ENCODE measurements at places on chromosomes 11 and 22. TPM values are rescaled to one million over a fixed set of nuclear protein-coding genes. Genes with fewer than 3 reads are reported as not detected.

The SYT7 gene
- 3.8 TPM for total RNA-seq

The LRP4 gene
- 6.6 TPM for total RNA-seq

The MMP13 gene
- not detected for total RNA-seq

The LDLRAD3 gene
- 7.7 TPM for total RNA-seq

The SSH3 gene
- total RNA-seq, result 37.7 TPM

- no peaks in the 10 kb centered on the region for H3K36me3 ChIP-seq
- H3K27me3 ChIP-seq, result peaks cover 52% of the 10 kb centered on the region
- DNase-seq, result no peak
- no peak overlapping the region for H3K27ac ChIP-seq
Observed at GRCh38 chr22:36687516-36687915, 16.0 kb downstream of the CACNG2 start.

- no peak overlapping the region for H3K27ac ChIP-seq
- no peaks in the 10 kb centered on the region for H3K36me3 ChIP-seq
- no peak for DNase-seq
- no peak overlapping the region for H3K4me3 ChIP-seq
- H3K27me3 ChIP-seq, result peaks cover 3% of the 10 kb centered on the region
Observed at GRCh38 chr11:132184079-132184478, 813.7 kb downstream of the NTM start.

- no peaks in the 10 kb centered on the region for H3K36me3 ChIP-seq
- no peak for DNase-seq
- peak overlapping the region; percentile 44 for H3K4me3 ChIP-seq
Observed at GRCh38 chr11:24496386-24496735, 492 bp upstream of the LUZP2 start.

DNA sequence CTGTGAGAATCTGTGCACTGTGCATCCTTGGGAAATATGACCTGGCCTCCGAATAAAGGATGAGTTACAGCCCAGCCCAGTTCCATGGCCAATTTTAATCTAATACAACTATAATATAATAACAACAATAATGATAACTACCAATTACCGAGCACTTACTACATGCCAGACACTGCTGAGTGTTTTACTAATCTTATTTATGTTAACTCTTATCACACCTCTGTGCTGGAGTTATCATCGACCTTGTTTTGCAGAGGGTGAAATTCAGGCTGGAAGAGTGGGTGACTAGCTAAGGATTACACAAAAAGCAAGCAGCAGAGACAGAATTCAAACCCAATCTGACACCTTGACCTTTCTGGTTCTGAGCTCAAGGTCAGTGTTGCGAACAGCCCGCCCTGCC is 83.9 kb downstream of the GALNT18 start:
- no peaks in the 10 kb centered on the region for H3K27me3 ChIP-seq
- peaks cover 48% of the 10 kb centered on the region for H3K4me1 ChIP-seq
- no peaks in the 10 kb centered on the region for H3K36me3 ChIP-seq
- no peak overlapping the region for H3K4me3 ChIP-seq
- no peak for DNase-seq

GRCh38 chr11:66477263-66478201 is 2.7 kb upstream of the DPP3 start:
- H3K27me3 ChIP-seq, result no peaks in the 10 kb centered on the region
- H3K4me3 ChIP-seq, result no peak overlapping the region
- H3K4me1 ChIP-seq, result peaks cover 17% of the 10 kb centered on the region
- DNase-seq, result no peak
- H3K36me3 ChIP-seq, result peaks cover 42% of the 10 kb centered on the region

- DNase-seq, result no peak
- H3K36me3 ChIP-seq, result no peaks in the 10 kb centered on the region
- no peak overlapping the region for H3K4me3 ChIP-seq
- no peaks in the 10 kb centered on the region for H3K4me1 ChIP-seq
Observed at GRCh38 chr22:33083212-33083611, 25.0 kb upstream of the SYN3 start.

- no peaks in the 10 kb centered on the region for H3K27me3 ChIP-seq
- H3K4me1 ChIP-seq, result peaks cover 27% of the 10 kb centered on the region
- no peak overlapping the region for H3K4me3 ChIP-seq
- no peak overlapping the region for H3K27ac ChIP-seq
- peaks cover 51% of the 10 kb centered on the region for H3K36me3 ChIP-seq
- no peak for DNase-seq
Observed at GRCh38 chr22:25359601-25360261, 140.3 kb downstream of the CRYBB2 start.

DNA sequence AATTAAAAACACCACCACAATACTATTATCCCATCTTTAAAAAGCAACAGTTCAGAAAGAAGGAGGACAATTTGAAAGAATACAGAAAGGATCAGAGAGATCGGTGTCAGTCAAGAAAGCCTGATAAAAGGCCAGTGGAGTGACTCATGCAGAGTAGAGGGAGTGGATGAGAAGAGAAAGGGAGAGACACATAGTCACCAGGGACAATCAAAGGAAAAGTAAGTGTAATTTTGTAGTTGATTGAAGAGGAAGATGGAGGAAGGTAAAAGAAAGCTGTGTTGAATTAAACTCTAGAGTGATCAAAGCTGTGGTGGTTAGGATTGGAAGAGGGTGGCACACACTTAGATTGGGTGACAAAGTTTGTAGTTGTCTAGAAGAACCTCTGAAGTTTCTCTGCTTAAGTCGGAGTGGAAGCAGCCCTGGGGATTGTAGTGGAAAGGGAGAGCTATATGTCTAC is 14.1 kb downstream of the SPECC1L start:
- H3K4me3 ChIP-seq, result no peak overlapping the region
- no peaks in the 10 kb centered on the region for H3K36me3 ChIP-seq
- no peaks in the 10 kb centered on the region for H3K27me3 ChIP-seq
- peaks cover 39% of the 10 kb centered on the region for H3K4me1 ChIP-seq

- no peak for DNase-seq
- H3K4me1 ChIP-seq, result peaks cover 44% of the 10 kb centered on the region
- no peaks in the 10 kb centered on the region for H3K27me3 ChIP-seq
- H3K27ac ChIP-seq, result peak overlapping the region; percentile 87
- peak overlapping the region; percentile 65 for H3K4me3 ChIP-seq
Observed at GRCh38 chr11:67482275-67482826, 475 bp upstream of the AIP start.

All from lower lobe of right lung (tissue), 2 donors.